Right ventricle myocardium inferior (tissue), 1 donor: ENCODE measurements at places on chromosomes 12 and 14. TPM values are rescaled to one million over a fixed set of nuclear protein-coding genes. Genes with fewer than 3 reads are reported as not detected.

SPIC gene
- total RNA-seq = not detected

PRH2 gene
- total RNA-seq = not detected

ENDOU gene
- total RNA-seq = not detected

INHBE gene
- total RNA-seq = not detected

NT5DC3 gene
- total RNA-seq = 3.1 TPM

GDF11 gene
- 9.7 TPM for total RNA-seq

KCNK13 gene
- total RNA-seq = 6.7 TPM

BHLHE41 gene
- 34.5 TPM for total RNA-seq

PGF gene
- total RNA-seq = 6.5 TPM
